ENCODE measurements at places on chromosomes 13 and 19.

DNA sequence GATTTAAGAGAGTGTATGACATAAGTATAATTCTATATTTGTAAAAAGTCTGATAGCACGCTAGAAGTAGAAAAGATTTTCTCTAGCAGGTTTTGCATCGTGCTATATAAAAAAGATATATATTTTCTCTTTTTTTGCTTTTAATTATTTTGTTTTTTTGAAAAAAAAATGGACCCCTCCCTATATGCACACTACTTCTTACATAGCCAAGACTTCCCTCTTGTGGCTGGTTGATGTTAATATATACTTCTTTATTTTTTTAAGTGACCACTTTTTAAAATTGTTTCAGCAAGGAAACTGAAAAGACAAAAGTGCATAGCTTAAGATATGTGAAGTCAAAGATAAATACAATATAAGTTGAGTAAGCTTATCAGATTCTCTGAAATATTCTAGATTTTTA, 1202.8 kb downstream of the DIAPH3 start:
- DNase-seq: peak; percentile 7

DNA sequence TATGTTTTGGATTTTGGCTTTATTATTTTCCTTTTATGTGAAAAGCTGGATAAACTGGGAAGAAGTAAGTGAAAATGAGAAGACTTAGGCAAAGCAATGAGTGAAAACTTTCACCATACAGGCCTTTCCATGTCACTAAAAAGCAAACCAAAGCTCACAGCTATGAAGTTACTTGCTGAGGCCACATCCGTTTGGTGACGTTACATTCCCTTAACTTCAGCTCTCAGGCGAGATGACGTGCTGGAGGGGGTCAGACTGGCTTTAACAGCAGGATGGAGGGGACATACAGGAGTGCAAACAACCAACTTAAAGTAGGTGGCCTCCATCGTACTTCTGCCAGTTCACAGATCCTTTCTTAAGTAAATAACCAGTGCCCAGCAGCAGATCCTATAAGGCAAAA, 522.3 kb downstream of the MYO16 start:
- DNase-seq: no peak

GRCh38 chr19:17977021-17977420, 10.1 kb downstream of the KCNN1 start:
- DNase-seq: no peak

GRCh38 chr13:99003851-99004471, 26.1 kb upstream of the DOCK9 start:
- no peak for DNase-seq

- DNase-seq: no peak
These were observed 224.1 kb downstream of the FGF9 start for GRCh38 chr13:21894703-21895699.

DNA sequence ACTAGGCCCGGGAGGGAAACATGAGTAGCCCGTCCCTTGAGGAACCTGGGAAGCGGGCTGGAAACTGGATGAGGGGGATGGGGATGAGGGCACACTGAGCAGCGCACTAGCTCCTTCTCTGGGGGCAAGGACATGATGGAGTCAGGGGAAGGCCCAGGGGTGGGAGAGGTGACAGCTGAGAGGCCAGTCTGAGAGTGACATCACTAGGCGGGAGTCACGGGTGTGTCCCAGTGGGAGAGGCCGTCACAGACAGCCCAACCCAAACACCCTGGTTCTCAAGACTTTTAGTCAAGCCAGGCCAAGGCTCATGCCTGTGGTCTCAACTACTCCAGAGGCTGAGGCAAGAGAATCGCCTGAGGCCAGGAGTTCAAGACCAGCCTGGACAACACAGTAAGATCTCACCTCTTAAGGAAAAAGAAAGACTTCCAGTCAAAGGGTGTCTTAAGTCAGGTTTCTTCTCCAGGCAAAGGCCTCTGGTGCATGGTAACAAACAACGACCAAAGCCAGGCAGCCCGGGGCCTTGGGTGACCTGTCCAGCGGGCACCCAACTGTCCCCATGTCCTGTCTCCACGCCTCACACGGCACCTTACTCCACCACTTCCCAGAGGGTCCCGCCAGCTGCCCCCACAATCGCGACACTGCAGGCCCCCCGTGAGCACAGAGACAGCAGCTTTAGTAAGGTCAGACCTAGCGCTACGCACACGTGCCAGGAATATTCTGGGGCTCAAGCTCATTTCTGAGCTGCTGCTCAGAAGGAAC, 25.5 kb upstream of the TIMM44 start:
- DNase-seq: no peak

- DNase-seq: no peak
These were observed 10.4 kb downstream of the PNMA8A start for GRCh38 chr19:46460981-46461380.

All from HEK293T (cell line).